CD4-positive, CD25-positive, alpha-beta regulatory T cell (primary cell): ENCODE measurements at places on chromosomes 3 and 15. TPM values are rescaled to one million over a fixed set of nuclear protein-coding genes. Genes with fewer than 3 reads are reported as not detected.

Gene ISLR2
- not detected for total RNA-seq

Gene TRPM1
- not detected for total RNA-seq

GRCh38 chr15:38588672-38589071, 24.1 kb upstream of the RASGRP1 start:
- H3K4me1 ChIP-seq: peaks cover 7% of the 10 kb centered on the region
- H3K27me3 ChIP-seq: no peaks in the 10 kb centered on the region
- H3K36me3 ChIP-seq: no peaks in the 10 kb centered on the region
- H3K27ac ChIP-seq: no peak overlapping the region
- H3K4me3 ChIP-seq: no peak overlapping the region

Gene SLC6A1
- total RNA-seq: not detected

- no peak overlapping the region for H3K4me3 ChIP-seq
- no peaks in the 10 kb centered on the region for H3K36me3 ChIP-seq
- no peak overlapping the region for H3K27ac ChIP-seq
Measured at GRCh38 chr15:62444104-62445022, 279.3 kb upstream of the C2CD4B start.

GRCh38 chr3:142993958-142994442, 7.4 kb upstream of the U2SURP start:
- no peaks in the 10 kb centered on the region for H3K36me3 ChIP-seq
- peak; percentile 35 for DNase-seq
- H3K27ac ChIP-seq: no peak overlapping the region
- H3K4me1 ChIP-seq: no peaks in the 10 kb centered on the region
- peaks cover 12% of the 10 kb centered on the region for H3K27me3 ChIP-seq
- H3K4me3 ChIP-seq: no peak overlapping the region

- no peak overlapping the region for H3K27ac ChIP-seq
- no peak for DNase-seq
- H3K4me3 ChIP-seq: no peak overlapping the region
Measured at GRCh38 chr3:126746395-126747177, 42.5 kb downstream of the CHCHD6 start.

GRCh38 chr3:105848821-105849220, 20.0 kb downstream of the CBLB start:
- H3K27ac ChIP-seq: no peak overlapping the region
- H3K4me3 ChIP-seq: no peak overlapping the region
- H3K4me1 ChIP-seq: peaks cover 15% of the 10 kb centered on the region

Gene SH2D7
- not detected for total RNA-seq
